T-cell (primary cell): ENCODE measurements at places on chromosomes 11 and 22. TPM values are rescaled to one million over a fixed set of nuclear protein-coding genes. Genes with fewer than 3 reads are reported as not detected.

GRCh38 chr11:75301601-75302345, 49.7 kb downstream of the ARRB1 start:
- no peak for DNase-seq

DNA sequence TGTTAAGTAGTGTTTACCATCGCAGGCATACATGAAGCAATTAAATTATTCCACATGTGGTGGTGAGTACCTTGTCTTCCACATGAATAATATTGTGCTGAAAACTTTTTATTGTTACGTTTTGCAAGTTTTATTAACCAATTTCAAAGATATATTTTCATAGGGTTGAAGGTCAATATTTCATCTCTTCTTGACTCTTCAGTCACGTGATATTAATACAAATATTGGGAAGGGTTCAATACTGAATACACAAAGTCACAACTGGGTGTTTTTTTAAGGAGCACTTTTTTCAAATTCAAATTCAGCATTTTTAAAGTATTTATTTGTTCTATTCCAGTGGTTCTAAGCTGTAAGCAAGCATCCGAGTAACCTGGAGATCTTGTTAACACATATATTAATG, 348.9 kb downstream of the LRRC4C start:
- no peak for DNase-seq

DNA sequence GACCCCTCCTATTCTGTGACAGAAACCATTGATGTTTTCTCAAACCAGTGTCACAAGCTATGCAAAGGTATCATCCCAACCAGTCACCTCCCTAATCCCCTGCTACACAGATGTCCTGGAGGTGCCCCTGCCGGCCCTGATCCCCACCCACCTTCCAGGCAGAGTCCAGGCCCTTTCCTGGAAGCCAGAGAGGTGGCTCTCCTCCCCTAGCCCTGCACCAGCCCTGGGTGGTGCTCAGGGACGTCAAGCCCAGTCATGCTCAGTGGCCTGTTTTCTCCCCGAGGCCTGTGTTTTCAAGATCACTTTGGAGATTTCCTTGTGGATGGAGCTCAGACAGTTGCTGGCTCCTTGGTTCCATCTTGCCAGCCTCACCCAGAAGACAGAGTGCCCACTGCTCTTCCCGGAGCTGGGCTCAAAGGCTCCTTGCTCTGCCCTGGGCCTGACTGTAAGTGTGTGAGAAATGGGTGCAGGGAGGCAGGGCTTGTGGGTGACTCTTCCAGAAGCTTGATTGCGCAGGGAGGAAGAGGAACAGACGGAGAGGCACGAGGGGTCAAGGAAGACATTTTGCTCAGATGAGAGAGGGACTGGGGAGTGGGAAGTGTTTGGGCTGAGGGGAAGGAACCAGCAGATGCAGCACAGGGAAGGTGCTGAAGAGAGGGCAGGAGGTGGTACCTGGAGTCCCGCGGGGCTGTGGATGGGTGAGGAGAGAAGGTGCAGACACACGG, 11.3 kb downstream of the P2RY6 start:
- no peak for DNase-seq

Gene CD44
- total RNA-seq: 743 TPM

Gene ANKK1
- total RNA-seq: 4.5 TPM

GRCh38 chr11:3994030-3994640, 100.5 kb upstream of the RRM1 start:
- DNase-seq: no peak

Gene GSTP1
- 68.3 TPM for total RNA-seq

Gene SMPD1
- total RNA-seq: 33.5 TPM

- no peak for DNase-seq
Observed at GRCh38 chr11:102986815-102987214, 31.3 kb upstream of the MMP13 start.

DNA sequence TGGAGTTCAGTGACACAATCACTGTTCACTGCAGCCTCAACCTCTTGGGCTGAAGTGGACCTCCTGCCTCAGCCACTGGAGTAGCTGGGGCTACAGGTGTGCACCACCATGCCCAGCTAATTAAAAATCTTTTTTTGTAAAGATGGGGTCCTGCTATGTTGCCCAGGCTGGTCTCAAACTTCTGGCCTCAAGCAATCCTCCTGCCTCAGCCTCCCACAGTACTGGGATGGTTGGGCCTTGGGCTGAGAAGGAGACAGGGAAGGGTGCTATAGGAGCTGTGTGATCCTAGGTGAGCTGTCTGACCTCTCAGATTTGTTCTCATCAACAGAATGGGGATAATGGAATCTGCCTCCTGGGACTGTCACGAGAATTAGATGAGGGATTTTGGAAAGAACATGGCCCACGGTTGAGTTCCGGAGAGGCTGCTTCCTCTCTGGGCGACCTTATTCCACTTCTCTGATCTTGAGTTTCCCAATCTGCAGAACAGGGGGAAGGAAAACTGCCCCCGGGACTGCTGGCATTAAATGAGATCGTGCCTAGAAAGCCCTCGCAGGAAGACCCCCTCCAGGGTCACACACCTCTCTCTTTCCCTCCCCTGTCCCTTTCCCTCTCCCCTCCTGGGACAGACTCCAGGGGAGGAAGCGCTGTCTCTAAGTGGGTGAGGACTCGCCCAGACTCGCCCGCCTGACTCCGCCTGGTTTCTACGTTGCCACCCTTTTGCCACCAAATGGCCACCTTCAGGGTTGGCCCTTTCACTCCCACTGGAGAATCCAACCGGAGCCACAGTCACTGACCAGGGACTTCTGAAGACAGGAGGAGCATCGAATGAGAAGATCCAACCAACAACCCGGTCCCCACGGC, 50.1 kb downstream of the MCM5 start:
- no peak for DNase-seq

DNA sequence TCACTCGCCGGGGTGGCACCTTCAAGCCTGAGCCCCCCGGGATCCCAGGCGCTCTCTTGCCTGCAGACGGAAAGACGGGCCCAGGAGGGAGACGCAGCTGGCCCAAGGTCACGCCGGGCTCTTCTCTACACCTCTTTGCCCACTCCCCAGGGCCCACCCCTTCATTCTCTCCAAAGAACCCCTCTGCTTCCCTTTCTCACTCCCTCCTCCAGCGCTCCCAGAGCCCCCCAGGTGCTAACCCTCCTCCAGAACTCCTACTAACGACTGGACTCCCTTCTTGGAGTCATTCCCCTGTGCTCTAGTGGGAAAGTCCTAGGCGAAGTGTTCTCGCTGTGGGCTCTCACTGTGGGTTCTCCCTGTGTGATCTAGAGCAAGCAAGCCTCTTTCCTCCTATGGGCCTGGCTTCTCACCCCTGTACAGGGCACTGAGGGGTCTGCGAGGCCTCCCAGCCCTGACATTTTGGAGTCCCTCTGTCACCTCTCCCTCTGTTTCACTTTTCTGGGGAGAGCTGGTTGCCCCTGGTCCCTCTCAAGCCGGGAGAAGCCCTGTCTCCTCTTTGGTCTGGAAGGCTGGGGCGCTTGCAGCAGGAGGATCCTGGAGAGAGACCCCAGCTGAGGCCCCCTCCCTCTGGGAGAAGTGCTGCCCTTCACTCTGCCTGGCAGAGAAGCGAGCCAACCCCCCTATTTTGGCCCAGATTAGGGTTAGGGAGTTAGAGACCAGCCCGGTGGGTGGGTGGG, 858 bp downstream of the OAF start:
- DNase-seq: no peak

Gene RASSF10
- total RNA-seq: not detected
